ENCODE measurements at places on chromosomes 2 and 18. TPM values are rescaled to one million over a fixed set of nuclear protein-coding genes. Genes with fewer than 3 reads are reported as not detected.

FAM237A gene
- total RNA-seq, result not detected

GRCh38 chr2:84938194-84938879 is 32.6 kb upstream of the KCMF1 start:
- no peak for DNase-seq

FOXI3 gene
- total RNA-seq, result 0.17 TPM

DHRS9 gene
- 6.5 TPM for total RNA-seq

DPP10 gene
- total RNA-seq, result 0.34 TPM

UGT1A10 gene
- not detected for total RNA-seq
